ENCODE measurements at places on chromosomes 13 and 19.

DNA sequence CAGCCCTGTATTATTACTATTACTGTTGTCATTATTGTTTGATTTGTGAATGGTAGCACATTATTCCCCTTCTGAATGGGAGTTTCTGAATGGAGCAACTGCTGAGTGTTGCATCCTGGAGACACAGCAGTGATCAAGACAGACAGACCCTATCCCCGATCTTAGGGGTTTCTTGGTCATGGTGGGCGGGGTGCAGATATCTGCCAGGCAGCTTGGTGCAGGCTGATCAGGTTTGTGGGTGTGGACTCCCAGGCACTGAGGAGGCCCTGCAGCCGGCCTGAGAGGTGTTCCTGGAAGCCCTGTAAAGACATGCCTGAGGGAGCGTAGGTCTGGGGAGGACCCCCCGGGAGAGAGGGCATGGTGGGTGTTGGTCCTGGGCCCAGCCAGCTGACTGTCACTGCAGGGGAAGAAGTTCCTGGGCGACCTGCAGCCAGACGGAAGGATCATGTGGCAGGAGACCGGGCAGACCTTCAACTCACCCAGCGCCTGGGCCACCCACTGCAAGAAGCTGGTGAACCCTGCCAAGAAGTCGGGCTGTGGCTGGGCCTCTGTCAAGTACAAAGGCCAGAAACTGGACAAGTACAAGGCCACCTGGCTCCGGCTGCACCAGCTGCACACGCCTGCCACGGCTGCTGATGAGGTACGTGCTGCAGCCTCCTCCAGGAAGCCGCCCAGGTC lies 2.1 kb downstream of the MPND start:
- no peak for DNase-seq

DNA sequence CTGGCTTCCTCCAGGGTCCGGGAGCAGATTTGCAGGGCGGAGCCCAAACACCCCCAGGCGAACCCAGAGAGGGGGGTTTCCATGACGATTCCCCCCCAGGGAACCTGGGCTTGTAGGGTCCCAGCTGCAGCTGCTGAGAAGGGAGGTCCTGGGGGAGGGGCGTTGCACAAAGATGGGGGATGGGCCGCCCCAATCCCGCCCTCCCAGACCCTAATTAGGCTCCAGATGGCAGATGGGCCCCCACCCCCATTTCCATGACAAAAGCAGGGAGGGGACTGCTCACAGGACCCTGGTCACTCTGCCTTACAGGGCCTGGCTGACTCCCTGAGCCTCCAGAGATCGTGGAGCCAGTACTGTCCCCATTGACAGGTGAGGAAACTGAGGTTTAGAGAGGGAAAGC lies 15.2 kb downstream of the ELAVL3 start:
- DNase-seq: no peak

GRCh38 chr13:30623392-30623791 lies 5.7 kb downstream of the USPL1 start:
- DNase-seq: no peak

- no peak for DNase-seq
Observed at GRCh38 chr13:24900507-24900906, 136.5 kb downstream of the RNF17 start.

GRCh38 chr19:56142897-56143434 lies 1.9 kb downstream of the ZNF444 start:
- no peak for DNase-seq

GRCh38 chr19:17695198-17695597 lies 7.0 kb upstream of the UNC13A start:
- DNase-seq: no peak

GRCh38 chr19:43595605-43595998 lies 332 bp downstream of the IRGQ start:
- DNase-seq: no peak

DNA sequence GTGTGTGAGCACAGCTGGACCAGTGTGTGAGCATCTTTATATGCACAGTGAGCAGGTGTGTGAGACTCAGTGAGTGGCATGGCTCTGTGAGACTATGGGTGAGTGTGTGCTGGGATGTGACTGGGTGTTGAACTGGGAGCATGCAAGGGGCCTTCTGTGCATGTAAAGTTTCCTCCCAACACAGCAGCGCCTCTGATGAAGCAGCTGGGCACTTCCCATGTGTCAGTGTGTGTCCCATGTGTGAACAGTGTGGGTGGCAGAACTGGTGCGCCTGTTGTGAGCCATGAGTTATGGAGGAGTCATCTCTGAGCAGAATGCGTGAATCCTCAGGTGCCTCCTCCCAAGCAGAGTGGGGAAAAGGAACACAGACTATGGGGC lies 24.1 kb downstream of the LGALS16 start:
- DNase-seq: no peak

- DNase-seq: no peak
Observed at GRCh38 chr13:50282016-50282415, 266.8 kb downstream of the KCNRG start.

GRCh38 chr13:63190742-63191141 lies 1775.1 kb upstream of the PCDH20 start:
- DNase-seq: no peak

GRCh38 chr13:94480672-94481145 lies 1.2 kb upstream of the DCT start:
- DNase-seq: peak; percentile 18

Measured in Ammon's horn (tissue), 1 donor.